ENCODE measurements at places on chromosomes 5 and 9. TPM values are rescaled to one million over a fixed set of nuclear protein-coding genes. Genes with fewer than 3 reads are reported as not detected.

- H3K4me1 ChIP-seq, result peaks cover 6% of the 10 kb centered on the region
- no peaks in the 10 kb centered on the region for H3K36me3 ChIP-seq
- no peak overlapping the region for H3K27ac ChIP-seq
- no peaks in the 10 kb centered on the region for H3K27me3 ChIP-seq
- H3K4me3 ChIP-seq, result no peak overlapping the region
Measured at GRCh38 chr5:96642281-96642640, 19.9 kb upstream of the CAST start.

- peaks cover 10% of the 10 kb centered on the region for H3K4me1 ChIP-seq
- H3K27me3 ChIP-seq, result no peaks in the 10 kb centered on the region
- no peak overlapping the region for H3K27ac ChIP-seq
- H3K4me3 ChIP-seq, result no peak overlapping the region
- DNase-seq, result no peak
Measured at GRCh38 chr5:31131381-31131891, 62.0 kb upstream of the CDH6 start.

- H3K4me1 ChIP-seq, result peaks cover 36% of the 10 kb centered on the region
- peak overlapping the region; percentile 58 for H3K27ac ChIP-seq
- peak; percentile 65 for DNase-seq
- peak overlapping the region; percentile 92 for H3K4me3 ChIP-seq
Measured at GRCh38 chr9:129834489-129835127, 467 bp downstream of the C9orf78 start.

DNA sequence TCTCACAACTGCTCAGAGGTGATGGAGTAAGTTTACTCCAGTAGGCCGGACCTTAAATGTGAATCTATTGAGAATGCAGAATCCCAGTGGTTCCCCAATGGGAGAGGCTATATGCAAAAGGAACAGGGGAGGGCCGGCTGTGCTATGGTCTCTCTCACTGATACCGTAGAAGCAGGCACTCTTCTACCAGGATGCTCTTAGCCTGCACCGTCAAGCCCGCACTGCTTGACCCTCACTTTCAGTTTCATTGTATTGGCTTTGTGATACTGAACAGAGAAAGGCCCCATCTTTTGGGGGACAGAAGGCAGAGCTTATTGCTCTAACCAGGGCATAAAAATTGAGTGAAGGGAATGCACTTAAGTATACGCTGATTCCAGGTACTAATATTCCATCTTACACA lies 615.0 kb upstream of the RGMB start:
- H3K4me1 ChIP-seq, result no peaks in the 10 kb centered on the region
- H3K36me3 ChIP-seq, result no peaks in the 10 kb centered on the region
- no peak for DNase-seq
- no peaks in the 10 kb centered on the region for H3K27me3 ChIP-seq
- no peak overlapping the region for H3K27ac ChIP-seq
- H3K4me3 ChIP-seq, result no peak overlapping the region

Gene CAVIN4
- 1.9 TPM for total RNA-seq

DNA sequence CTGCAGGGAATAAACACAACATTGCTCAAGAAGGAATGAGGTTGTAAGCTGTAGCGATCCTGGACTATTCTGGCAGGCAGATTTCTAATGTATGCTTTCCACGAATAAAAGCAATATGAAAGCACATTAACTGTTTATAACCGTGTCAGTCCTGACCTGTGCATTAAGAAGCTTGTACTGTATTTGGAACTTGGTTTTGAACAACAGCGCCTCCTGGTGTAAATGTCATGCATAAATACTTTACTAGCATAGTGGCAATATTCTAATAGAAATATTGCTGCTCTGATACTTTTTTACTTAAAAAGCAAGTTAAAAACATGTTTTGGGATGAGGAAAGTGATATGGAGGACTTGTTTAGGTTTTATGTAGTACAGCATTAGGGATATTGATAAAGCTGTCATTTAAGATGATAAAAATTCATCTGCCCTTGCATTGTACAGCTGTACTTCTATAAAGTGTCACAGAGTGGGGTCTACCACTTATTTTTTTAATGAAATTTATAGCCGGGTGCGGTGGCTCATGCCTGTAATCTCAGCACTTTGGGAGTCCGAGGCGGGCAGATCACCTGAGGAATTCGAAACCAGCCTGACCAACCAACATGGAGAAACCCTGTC lies 70.7 kb upstream of the GNE start:
- DNase-seq, result peak; percentile 70
- H3K36me3 ChIP-seq, result 0 out of 2 replicates have a peak, but pooled peaks cover 2% of the 10 kb centered on the region
- H3K27me3 ChIP-seq, result no peaks in the 10 kb centered on the region
- no peak overlapping the region for H3K27ac ChIP-seq
- peaks cover 13% of the 10 kb centered on the region for H3K4me1 ChIP-seq

DNA sequence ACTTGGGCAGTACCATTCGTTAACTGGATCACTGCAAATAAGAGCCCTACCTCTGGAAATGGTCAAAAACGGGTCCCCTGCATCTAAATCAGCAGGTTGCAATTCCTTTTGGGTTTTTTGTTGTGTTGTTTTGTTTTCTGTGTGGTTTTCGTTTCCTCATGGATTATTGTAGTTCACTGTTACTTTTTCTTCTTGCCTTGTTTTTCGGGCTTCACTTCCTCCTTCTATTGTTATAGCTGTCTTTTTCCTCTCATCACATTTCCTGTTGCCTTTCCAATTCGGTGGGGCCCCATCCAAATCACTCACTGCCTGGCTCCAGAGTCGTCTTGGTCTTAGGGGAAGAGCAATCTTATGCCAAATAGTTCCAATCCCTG lies 8.7 kb upstream of the SSBP2 start:
- no peaks in the 10 kb centered on the region for H3K36me3 ChIP-seq
- peaks cover 9% of the 10 kb centered on the region for H3K4me1 ChIP-seq
- DNase-seq, result no peak
- no peak overlapping the region for H3K4me3 ChIP-seq

DNA sequence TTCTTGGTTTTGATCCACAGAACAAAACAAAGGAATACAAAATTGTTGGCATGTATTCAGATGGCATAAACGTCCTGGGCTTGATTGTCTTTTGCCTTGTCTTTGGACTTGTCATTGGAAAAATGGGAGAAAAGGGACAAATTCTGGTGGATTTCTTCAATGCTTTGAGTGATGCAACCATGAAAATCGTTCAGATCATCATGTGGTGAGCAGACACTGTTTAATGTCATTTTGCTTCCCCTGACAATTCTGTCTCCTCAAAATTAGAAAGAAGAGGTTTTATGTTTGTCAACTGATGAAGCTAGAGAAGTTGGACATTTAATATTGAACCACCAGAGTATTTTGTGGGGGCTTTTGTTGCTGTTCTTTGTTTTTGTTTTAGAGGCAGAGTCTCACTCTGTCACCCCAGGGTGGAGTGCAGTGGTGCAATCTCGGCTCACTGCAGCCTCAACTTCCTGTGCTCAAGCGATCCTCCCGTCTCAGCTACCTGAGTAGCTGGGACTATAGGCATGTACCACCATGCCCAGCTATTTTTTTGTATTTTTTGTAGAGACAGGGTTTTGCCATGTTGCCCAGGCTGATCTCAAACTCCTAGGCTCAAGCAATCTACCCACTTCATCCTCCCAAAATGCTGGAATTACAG lies 82.0 kb downstream of the SLC1A1 start:
- no peak overlapping the region for H3K27ac ChIP-seq
- H3K4me3 ChIP-seq, result no peak overlapping the region
- H3K27me3 ChIP-seq, result no peaks in the 10 kb centered on the region
- no peaks in the 10 kb centered on the region for H3K4me1 ChIP-seq

Gene CCDC180
- total RNA-seq, result 0.11 TPM

- H3K4me3 ChIP-seq, result no peak overlapping the region
- DNase-seq, result no peak
- H3K4me1 ChIP-seq, result peaks cover 11% of the 10 kb centered on the region
- H3K27ac ChIP-seq, result no peak overlapping the region
- H3K36me3 ChIP-seq, result no peaks in the 10 kb centered on the region
- no peaks in the 10 kb centered on the region for H3K27me3 ChIP-seq
Measured at GRCh38 chr5:31095796-31096195, 97.7 kb upstream of the CDH6 start.

DNA sequence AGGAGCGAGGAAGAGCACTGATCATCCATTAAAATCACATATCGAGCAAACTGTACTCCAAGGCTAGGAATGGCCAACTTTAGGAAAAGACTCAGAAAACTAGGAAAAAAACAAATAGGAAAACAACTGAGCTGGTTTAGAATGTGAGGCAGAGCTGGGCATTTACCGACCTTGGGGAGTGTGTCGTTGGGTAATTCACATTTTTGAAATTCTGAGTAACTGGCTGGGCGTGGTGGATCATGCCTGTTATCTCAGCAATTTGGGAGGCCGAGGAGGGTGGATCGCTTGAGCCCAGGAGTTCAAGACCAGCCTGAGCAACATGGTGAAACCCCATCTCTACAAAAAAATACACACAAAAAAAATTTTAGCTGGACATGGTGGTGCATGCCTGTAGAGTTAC lies 70.1 kb downstream of the ZFAND5 start:
- H3K4me3 ChIP-seq, result no peak overlapping the region
- H3K4me1 ChIP-seq, result peaks cover 11% of the 10 kb centered on the region
- no peaks in the 10 kb centered on the region for H3K36me3 ChIP-seq
- no peak overlapping the region for H3K27ac ChIP-seq
- no peaks in the 10 kb centered on the region for H3K27me3 ChIP-seq
- DNase-seq, result no peak

- no peaks in the 10 kb centered on the region for H3K27me3 ChIP-seq
- H3K36me3 ChIP-seq, result no peaks in the 10 kb centered on the region
- no peak for DNase-seq
- 0 out of 2 replicates have a peak, but pooled peaks cover 3% of the 10 kb centered on the region for H3K4me1 ChIP-seq
Measured at GRCh38 chr5:40172721-40173120, 507.0 kb upstream of the PTGER4 start.

DNA sequence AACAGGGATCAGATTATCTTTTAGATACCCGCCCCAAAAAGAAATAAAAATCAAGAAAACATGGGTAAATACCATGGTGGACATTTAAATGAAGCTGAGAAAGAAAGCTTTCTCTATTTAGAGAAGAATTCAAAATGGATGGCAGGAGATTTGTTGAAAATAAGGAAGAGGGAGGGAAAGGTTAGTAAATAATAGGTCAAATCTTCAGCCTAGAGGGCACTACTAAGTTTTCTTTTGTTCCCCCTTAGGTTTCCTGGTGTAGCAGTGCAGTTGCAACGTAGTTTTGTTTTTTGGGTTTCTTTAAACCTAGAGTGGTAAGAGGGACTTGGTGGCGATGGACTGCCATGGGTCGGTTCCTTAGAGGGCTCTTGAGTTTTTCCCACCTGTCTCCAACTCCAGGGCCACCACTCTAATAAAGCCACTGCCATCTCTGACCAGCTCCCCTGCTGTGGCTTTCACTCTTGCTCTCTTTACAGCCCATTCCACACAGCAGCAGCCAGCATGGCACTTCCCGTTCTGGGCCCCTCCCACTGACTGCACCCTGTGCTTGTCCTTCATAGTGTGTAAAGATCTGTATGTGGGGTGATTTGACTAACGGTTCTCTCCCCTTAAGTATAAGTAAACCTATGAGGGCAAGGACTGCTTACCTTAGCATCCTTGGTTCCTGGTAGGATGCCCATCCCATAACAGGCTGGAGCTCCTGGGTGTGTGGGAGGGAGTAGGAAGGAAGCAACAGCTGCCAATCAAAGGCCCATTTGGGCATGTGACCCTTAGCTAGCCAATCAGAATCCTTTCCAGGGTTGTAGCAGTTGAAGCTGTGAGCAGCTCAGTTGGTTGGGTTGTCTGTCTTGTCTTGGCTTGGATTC lies 118.3 kb downstream of the SLC1A3 start:
- H3K4me3 ChIP-seq, result no peak overlapping the region
- H3K27me3 ChIP-seq, result peaks cover 9% of the 10 kb centered on the region
- H3K4me1 ChIP-seq, result no peaks in the 10 kb centered on the region
- H3K36me3 ChIP-seq, result no peaks in the 10 kb centered on the region

GRCh38 chr9:73715591-73715990 lies 563.9 kb downstream of the ANXA1 start:
- no peak overlapping the region for H3K27ac ChIP-seq
- no peaks in the 10 kb centered on the region for H3K27me3 ChIP-seq
- no peaks in the 10 kb centered on the region for H3K36me3 ChIP-seq
- no peak for DNase-seq

DNA sequence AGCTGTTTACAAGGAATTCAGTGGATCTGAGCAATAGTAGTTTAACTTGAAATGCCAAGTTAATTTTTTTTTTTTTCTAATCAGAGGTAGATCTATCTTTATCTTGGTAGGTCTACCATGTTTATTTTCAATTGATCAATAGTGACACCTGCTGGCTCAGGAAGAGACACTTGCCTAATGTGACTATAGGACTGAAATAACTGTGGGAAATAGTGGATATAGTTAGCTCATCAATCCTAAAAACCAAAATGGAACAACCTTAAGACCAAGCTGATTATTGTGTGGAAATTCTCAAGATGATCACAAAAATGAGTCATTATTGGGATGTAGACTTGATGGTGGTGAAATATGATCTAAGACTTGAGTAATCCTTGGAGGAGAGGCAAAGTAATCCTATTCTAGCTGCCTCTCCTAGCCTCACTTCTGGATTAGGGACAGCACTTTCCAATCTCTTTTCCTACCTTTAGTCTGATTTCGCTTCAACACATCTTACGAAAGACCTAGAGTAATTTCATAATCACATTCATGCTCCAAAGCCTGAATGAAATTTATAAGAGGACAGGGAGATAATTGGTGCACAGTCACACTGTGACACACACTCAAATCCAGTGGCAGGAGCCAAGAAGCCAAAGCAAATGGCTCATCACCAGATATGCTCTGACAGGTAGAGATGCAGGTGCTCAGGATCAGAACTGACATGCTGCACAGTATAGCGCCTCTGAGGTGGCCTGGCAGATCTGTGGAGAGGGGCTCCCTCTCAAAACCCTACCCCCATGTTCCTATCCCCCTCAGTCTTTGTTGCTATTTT lies 156.3 kb downstream of the HMHB1 start:
- DNase-seq, result peak; percentile 87
- H3K4me1 ChIP-seq, result peaks cover 19% of the 10 kb centered on the region
- no peaks in the 10 kb centered on the region for H3K36me3 ChIP-seq
- no peaks in the 10 kb centered on the region for H3K27me3 ChIP-seq
- peak overlapping the region; percentile 32 for H3K27ac ChIP-seq

Gene HDHD3
- 13.2 TPM for total RNA-seq

Gene IL31RA
- total RNA-seq, result 0.89 TPM

Gene RPL37
- total RNA-seq, result 46.0 TPM
